ENCODE measurements at places on chromosomes 3 and 15.

- DNase-seq: no peak
Measured at GRCh38 chr15:77819048-77819850, 186.5 kb upstream of the LINGO1 start.

DNA sequence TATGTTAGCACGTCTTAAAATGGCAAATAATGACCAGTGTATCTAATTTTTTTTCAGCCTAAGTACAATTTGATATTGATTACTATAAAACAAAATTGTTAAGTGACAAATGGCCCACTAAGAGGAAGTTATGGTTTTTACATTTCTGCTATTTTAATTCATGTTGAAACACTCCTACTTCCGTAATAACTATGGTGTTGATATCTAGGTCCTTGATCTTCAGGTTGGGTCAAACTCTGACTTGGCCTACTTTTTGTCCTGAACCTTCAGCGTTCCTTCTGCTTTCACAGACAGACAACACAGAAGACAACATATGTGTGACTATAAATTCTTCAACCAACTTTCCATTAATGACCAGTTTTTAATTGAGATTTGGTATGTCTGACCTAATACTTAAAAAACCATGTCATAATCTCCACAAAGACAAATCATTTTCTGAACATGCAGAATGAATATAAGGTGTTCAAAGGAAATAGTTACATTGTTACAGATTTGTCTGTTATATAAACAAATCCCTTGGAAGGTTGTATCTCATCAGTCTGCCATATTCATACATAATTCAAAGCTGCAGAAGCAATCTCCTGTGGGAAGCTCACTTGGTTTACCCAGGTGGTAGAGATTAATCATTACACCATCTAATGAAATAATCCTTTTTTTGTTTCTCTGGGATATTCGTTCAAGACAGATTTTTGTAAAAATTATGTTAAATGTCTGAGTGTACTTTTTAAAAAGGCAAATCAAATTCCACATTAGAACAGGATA lies 92.1 kb upstream of the TSPAN3 start:
- no peak for DNase-seq

DNA sequence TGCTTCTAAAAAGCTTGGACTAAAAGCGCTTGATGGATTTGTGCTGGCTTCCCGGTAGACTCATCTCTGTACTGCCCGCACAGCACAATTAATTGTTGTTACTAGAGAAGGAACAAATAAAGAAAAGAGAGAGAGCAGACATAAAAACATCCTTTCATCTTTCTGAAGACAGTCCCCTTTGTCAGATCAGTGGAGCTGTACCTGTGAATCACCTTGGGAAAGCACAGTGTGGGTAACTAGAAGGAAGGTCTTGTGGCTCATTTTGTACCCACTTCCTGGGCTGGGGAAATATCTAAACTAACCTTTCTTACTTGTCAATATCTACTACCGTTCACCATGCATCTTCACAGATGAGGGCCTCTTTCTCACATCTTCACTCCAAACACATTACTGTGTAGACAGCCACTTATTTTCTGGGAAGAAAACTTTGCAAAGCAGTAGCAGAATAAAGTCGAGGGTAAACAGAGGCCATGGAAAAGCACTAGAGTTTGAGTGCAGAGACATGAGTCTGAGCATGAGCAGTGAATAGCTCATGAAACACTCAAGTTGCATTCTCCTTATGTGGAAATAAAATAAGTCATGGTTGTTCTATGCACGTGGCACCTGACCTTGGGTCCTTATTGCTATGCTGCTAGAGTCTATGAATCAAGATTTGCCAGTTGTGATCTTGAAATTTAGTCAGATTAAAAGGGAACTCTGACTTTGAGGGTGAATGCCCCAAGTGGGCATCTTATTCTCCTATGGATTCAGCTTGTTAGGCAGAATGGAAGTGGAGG lies 169.3 kb downstream of the LPP start:
- DNase-seq: peak; percentile 80

DNA sequence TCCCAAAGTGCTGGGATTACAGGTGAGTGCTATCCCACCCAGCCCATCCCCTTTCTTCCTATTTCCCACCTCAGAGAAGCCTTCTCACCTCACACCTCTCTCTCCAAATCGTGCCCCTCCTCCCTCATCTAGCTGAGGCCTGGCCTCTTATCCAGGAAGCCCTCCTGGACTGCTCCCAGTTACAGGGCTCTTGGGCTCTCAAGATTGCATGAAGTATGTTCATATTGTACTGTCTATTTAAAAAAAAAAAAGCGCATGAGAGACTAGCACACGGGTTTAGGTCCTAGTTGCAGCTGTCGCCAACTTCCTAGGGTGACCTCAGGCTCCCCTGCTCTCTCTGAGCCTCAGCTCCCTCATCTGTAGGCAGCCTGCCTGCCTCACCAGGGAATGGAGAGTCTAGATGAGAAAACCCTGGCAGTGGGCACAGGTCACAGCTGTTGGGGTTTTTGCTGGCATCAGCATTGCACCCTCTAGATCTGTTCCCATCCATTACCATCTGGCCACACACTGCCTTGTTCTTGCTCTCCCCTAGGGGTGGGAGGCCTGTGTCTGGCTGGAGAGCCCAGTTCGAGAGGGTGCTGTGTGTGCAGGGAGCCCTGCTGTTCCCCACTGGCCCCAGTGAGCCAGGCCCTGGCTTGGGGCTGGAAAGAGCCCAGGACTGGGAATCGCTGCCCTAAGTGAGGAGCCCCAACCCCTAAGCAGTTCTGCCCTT lies 24.2 kb upstream of the C15orf39 start:
- no peak for DNase-seq

DNA sequence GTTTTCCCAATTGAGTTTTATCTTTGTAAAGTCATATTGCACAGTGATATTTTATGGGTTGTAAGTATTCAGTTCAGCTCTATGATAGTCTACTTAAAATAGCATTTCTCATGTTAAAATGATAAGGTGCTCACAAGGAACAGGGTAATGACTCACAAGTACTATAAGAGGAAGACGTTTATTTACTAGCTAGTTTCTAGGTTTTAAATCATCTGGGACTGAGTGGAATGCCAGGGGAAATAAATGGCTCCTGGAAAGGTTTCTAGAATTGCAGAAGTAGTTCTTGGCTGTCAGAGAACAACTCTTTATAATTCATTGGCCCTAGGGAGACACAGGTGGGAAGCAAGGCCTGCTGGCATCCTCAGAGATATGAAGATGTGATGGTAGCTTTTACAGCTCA lies 112.8 kb downstream of the CHDH start:
- DNase-seq: no peak

GRCh38 chr3:116423945-116424344 lies 21.3 kb downstream of the LSAMP start:
- no peak for DNase-seq

DNA sequence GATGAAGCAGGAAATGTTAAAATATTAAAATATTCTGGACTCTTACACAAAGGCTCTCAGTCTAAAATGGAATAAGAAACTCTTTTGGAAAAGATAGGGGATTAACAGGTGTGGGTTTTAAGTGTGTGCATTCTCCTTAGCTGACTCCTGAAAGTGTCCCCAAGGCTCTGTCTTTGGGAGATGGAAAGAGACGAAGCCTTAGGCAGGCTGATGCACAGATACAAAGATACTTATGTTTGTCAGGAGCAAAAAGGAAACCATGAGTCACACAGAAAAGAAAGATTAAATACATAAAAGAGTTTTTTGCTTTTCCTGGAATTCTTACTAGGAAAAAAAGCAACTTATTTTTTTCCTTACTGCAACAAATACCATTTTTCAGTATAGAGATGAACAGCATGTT lies 23.8 kb upstream of the ABI3BP start:
- no peak for DNase-seq

GRCh38 chr3:59540241-59540640 lies 490.4 kb upstream of the CFAP20DC start:
- DNase-seq: no peak

Measured in activated CD4-positive, alpha-beta T cell treated with anti-CD3 and anti-CD28 coated beads, Interleukin-2, amount 50 U/mL, for 16 hours (primary cell).